ENCODE measurements at places on chromosomes 12 and 14. TPM values are rescaled to one million over a fixed set of nuclear protein-coding genes. Genes with fewer than 3 reads are reported as not detected.

MIPOL1 gene
- 9.0 TPM for total RNA-seq

RIMKLB gene
- total RNA-seq, result 35.5 TPM

GZMB gene
- total RNA-seq, result not detected

GRCh38 chr12:100661300-100661951, 87.9 kb downstream of the GAS2L3 start:
- peak; percentile 39 for DNase-seq

- no peak for DNase-seq
Measured at GRCh38 chr12:33752854-33753253, 269.4 kb upstream of the ALG10 start.

GRCh38 chr12:118102070-118102469, 1.7 kb downstream of the VSIG10 start:
- DNase-seq, result peak; percentile 84

DNA sequence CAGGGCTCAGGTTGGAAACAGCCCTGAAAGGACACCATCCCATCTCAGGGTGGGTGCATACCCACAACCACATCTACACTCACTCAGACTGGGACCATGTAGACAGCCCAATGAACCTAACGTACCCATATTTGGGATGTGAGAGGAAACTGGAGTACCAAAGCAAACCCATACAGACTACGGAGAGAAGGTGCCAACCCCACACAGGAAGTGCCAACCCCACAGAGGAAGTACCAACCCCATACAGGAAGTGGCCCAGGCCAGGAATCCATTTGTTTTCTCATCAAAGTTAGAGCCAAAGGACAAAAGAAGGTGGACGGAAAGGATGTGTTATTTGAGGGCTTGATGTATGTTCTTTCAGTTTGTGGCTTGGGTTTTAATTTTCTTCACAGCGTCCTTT, 19.5 kb upstream of the SPIC start:
- DNase-seq, result no peak

- peak; percentile 95 for DNase-seq
Measured at GRCh38 chr14:32073537-32074189, 3.4 kb upstream of the ARHGAP5 start.

GRCh38 chr14:97642631-97643030, 845.4 kb downstream of the VRK1 start:
- no peak for DNase-seq

- no peak for DNase-seq
Measured at GRCh38 chr12:29589286-29589820, 91.9 kb upstream of the OVCH1 start.

DNA sequence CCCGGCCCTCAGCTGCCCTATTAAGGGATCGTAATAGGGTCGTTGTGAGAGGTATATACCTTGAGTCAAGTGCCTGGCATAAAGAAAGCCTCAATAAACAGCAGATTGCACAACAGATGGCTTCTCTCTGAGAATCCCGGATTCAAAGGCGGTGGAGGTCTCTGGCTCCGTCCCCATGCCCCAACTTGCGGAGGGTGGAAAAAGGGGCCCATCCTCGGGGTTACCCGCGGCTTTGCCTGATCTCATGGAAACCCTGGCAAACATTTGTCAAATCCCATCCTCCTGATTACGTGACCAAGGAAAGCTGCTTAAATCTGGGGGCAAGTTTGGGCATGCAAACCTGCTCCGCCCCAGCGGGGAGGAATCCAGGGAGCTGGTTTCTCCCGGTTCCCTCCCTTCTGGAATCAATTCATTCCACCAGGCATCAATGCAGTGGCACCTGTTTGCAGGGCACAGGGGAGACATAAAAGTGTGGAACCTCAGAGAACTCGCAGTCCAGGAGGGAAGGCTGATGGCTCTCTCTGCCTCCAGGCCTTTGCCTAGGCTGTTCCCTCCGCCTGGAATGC, 12.3 kb downstream of the TRPV4 start:
- DNase-seq, result peak; percentile 83

- no peak for DNase-seq
Measured at GRCh38 chr14:99363051-99363450, 91.1 kb upstream of the BCL11B start.

DNA sequence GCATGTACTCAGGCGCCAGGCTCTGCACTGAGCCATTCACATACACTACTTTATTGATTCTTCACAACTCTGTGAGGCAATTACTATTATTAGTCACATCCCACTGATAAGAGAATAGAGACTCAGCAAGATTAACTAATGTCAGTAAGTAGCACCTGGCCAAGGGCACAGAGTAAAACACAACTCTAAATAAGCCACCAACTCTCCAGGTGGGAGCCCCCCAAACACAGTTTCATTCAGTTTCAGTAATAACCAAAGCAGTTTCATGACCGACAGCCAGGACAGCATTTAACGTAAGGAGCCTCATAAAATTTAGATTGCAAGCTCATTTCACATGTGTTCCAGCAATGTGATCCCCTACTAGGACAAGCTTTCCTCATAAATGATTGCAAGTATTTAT, 323.1 kb upstream of the CCDC196 start:
- DNase-seq, result no peak

DNA sequence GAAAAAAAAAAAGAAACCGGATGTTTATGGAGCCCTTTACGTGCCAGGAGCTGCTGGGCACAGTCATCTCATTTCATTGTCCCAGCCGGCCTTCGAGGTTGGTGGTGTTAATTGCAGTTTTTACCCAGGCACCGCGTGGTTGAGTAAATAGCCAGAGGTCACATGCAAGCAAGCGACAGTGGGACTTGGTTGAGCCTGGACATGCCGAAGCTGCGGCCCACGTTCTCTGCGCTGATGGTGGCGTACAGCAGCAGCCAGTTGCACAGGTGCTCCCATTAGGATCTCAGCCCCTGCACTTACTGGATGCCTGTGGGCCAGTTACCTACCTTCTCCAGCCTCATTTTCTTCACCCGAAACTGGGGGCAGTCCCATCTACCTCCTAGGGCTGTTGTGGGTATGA, 54.0 kb downstream of the TSPAN9 start:
- DNase-seq, result no peak

- no peak for DNase-seq
Measured at GRCh38 chr12:59282999-59283398, 312.8 kb upstream of the SLC16A7 start.

GRCh38 chr12:58347691-58348090, 406.3 kb downstream of the ATP23 start:
- DNase-seq, result no peak

DNA sequence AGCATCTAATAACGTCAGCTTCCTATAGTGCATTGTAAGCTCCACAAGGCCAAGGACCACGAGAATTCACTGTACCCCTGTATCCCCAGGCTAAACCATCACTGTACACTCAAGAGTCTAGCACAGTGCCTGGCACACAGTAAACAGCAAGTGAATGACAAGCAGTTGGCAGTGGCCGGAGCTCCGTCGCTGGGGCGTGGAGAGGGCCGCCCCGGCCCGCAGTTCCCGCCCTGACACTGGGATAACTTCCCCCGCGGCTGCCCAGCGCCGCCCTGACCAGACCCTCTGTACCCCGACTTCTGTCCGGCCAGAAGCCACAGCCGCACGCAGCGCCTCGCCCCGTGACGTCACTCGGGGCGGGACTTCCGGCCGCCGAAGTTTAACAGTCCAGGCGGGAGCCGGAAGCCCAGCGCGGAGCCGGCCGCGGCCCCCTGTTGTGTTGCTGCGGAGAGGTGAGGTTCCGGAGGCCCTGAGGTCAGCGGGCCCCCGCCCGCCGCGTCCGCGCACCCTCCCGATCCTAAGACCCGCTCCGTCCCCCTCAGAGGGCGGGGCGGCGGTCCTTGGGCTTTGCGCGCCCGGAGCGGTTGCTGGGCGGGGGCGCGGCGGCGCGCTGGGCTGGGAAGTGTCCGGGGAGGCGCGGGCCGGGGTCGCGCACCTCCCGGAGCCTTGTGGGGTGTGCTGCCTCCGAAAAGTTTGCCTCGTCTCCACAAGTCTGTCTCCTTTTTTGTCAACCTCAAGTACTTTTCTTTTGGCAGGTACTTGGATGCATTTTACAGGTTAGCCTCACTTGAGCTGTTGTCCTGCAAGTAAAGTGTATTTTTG, at the start of gene NEDD1:
TSS of gene NEDD1 (plus strand) at position 409 of the 822 bp plus-strand sequence. CDS start 2,503 bp downstream, outside the sequence.
- peak; percentile 97 for DNase-seq

- peak; percentile 49 for DNase-seq
Measured at GRCh38 chr12:122843455-122843854, 8.2 kb downstream of the HIP1R start.

DNA sequence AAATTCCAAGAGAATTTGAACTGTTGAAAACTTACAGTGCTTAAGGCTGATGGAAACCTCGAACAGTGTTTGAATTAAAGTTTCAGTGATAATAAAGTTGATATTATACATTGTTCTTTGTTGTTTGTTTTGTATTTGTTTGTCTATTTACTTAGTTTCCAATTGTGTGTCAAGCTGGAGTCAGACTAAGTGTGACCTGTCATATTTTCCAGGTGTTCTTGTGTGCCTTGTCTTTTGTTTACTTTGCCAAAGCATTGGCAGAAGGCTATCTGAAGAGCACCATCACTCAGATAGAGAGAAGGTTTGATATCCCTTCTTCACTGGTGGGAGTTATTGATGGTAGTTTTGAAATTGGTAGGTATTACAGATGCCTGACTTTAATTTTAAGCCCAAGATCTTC, 6.0 kb downstream of the SLCO1C1 start:
- no peak for DNase-seq

DNA sequence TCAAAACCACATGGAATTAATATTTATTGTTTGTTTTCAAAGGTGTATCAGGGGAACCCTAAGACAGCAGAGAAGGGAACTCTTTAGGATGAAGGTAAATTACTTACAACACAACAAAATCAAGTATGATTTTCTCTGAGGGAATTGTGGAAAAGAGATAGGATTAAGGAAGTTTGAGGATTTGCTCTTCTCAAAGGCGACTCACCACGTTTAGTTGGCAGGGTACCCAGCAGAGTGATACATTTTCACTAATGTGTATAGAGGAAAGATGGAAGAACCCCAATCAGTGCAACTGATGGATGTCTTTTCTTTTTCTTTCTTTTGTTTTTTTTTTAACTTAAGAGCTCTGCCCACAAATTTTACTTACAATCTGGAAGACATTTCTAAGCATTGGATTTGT, 499.2 kb downstream of the CCER1 start:
- no peak for DNase-seq

GRCh38 chr14:73771848-73772638, 57.9 kb upstream of the PNMA1 start:
- no peak for DNase-seq

GRCh38 chr12:67940780-67941243, 48.4 kb upstream of the IFNG-AS1 start:
- DNase-seq, result no peak

DNA sequence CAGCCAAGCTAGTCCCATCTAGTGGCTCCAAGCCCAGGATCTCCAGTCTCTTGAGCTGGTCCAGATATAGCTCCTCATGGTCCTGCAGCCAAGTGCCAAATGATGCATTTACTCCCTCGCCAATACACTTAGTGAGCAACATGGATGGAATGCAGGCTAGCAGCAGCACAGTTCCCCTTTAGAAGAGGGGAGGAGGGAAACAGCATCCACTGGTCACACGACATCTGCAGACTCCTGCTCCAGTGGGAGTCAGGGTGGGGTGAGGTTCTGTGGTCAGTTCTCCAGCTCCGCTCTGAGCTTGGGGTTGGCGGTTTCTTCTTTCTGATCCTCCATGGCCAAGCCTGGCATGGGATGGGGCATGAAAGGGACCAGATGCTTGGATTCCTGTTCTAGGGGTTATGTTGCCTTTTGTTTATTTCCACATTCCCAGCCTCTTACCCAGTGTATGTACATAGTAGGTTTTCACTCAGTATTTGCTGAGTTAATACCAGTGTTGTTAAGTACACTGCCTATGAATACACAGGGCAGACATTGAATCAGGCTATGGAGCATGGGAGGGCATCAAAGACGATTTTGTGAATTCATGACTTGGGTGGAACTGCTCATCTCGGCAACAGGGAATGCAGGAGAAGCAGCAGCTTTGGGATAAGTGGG, 57.3 kb downstream of the GALNT16 start:
- peak; percentile 99 for DNase-seq

DNA sequence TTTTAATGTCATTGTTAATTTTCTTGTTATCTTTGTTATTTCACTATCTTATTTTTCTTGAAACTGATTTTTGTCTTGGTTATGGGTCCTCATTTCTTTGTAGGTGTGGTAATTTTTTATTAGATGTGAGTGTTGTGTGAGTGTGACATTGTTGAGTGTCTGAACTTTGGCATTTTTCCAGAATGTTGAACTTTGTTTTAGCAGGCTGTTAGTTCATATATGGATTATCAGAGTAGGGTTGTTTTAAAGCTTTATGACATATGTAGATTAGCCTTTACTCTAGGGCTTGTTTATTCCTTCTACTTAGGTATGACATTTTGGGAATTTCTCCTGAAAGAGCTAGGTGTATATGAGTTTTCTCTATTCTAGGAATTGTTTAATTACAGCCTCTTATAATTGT, 103.9 kb downstream of the ARID2 start:
- no peak for DNase-seq

DNA sequence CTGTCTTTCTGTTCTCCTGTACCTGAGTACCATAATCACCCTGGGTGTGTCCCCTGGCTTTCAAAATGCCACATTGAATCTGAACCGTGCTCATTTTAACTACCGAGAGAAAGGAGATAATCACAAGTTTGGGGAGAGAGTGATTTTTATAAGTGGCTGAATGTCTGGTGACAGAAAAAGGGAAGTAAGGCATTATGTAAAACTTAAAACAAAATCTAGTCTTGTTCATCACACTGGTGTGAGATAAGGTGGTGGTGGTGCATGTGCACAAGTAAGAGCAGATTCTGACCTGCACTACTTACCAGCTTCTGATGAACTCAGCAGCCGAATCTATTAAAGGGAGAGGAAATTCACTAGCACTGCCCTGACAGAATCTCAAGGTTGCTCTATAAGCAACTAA, 56.3 kb downstream of the SPPL3 start:
- DNase-seq, result no peak

GRCh38 chr12:71640316-71640715, 23.3 kb downstream of the ZFC3H1 start:
- no peak for DNase-seq

GRCh38 chr12:69698054-69698453, 1.0 kb downstream of the BEST3 start:
- no peak for DNase-seq

DNA sequence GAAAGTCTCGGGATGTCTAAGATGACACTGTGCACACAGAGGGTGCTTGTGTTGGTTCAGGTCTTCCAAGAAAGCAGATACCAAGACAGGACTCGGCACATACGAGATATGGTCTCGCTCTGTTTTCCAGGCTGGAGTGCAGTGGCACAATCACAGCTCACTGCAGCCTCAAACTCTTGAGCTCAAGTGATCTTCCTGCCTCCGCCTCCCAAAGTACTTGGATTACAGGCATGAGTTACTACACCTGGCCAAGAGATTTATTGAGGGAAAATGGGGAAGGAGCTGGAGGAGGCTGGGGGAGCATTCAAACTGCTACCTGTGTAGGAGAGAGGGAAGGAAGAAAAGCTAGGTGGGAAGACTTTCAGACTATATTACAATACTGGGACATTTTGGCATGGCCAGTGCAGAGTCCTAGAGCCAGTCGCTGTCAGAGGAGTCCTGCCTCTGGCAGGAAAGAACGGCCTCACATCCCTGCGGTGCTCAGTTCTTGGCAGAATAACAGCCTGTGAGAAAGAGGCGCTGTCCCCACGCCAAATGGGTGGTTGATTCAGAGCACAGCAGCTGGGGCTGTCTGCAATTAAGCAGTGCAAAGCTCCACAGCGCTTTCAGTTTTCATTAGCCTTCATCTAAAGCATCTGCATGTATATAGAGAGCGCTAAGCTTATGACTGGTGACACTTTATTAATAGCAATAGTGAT, 18.3 kb downstream of the SLC17A8 start:
- peak; percentile 75 for DNase-seq

GRCh38 chr14:58820032-58820431, 182.3 kb downstream of the DACT1 start:
- DNase-seq, result no peak

All from osteoblast (primary cell).